Activated gamma-delta T cell treated with Interleukin-2 at 50 U/mL for 16 hours (primary cell): ENCODE measurements at places on chromosomes 3 and 15.
A peak's percentile ranks its signal among the peaks of the same experiment; 100 is the strongest.

DNA sequence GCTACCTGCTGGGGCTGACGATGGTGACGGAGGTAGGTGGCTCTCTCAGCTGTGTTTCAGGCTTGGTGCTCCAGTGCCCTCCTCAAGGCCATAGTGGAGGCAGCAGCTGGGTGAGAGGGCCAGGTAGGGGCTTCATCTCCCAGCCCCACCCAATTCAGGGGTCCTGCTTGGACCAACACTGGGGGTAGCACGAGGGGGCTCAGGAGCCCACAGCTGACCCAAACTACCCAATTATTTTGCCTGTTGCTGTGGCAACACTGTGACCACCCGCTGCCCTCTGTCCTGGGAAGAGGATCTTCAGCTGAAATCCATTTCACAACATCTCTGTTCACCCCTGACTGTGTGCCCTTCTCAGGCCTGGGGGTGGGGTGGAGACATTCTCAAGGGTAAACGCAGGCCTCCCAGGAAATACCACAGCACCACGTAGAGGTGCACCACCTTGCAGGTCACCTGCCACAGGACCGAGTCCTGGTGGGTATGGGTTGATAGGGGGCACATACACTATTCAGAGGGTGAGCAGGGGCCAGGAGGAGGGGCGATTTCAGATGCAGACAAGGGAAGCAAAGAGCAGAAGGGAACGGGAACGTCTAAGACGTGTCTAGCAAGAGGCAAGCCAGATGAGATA lies 62.7 kb downstream of the GRIP2 start:
- DNase-seq = no peak

DNA sequence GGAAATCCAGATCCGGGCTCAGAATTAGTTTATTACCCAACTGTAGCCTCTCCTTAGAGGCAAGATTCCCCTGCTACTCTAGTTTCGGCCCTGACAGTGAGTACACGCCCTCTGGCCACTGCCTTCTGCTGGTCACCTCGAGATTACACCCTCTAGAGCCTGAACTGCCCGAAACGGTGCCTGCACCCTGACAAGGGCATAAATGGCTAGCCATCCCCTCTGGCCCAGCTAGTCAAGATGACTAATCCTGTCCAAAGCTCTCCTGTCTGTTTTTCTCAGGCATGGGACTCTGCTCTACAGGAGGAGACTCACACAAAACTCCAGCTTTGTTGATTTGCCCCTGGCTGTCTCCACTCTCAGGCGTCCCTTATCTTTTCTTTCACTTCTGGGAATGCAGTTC lies 150.5 kb upstream of the UBE2E2 start:
- no peak for DNase-seq

DNA sequence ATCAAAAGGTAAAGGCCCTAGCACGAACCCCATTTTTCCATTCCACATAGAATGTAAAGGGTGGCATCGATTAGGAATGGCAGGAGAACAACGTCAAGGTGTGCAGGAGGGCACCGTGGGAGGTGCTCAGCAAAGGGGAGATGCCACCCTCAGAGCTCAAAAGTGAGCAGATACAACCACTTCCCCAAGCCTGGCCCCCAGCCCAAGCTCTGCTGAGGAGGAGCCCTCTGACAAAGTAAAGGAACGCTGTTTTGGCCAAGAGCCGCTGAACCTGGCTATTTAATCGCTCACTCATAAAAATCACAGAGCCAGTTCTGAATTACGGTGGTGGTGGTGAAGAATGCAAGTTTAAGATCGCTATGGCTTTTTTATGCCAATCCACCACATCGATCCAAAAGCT lies 12.4 kb downstream of the GNB5 start:
- DNase-seq = no peak

GRCh38 chr15:68819495-68820294 lies 1.0 kb downstream of the ANP32A start:
- peak; percentile 28 for DNase-seq

DNA sequence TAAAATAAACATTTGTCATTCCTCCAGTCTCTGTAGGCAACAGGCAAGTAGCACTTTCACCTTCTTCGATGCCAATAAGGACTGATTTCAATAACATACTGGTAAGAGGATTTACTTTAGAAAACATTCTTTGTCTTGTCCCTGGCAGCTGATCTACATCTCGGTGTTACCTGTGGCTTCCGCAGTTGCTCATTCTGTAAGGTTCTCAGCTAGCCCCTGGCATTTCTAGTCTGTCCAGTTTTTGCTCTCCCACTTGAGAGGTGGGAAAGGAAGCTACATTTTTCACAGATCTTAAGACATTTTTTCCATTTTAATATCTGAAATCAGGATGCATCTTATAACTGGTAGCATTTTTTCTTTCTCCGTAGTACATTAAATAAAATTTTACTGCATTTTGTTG lies 19.7 kb upstream of the MAP6D1 start:
- no peak for DNase-seq

GRCh38 chr3:13406190-13406589 lies 13.9 kb downstream of the NUP210 start:
- no peak for DNase-seq

- no peak for DNase-seq
Observed at GRCh38 chr3:73432023-73432705, 192.6 kb downstream of the PDZRN3 start.
